ENCODE measurements at places on chromosomes 6 and 20. TPM values are rescaled to one million over a fixed set of nuclear protein-coding genes. Genes with fewer than 3 reads are reported as not detected.

DNA sequence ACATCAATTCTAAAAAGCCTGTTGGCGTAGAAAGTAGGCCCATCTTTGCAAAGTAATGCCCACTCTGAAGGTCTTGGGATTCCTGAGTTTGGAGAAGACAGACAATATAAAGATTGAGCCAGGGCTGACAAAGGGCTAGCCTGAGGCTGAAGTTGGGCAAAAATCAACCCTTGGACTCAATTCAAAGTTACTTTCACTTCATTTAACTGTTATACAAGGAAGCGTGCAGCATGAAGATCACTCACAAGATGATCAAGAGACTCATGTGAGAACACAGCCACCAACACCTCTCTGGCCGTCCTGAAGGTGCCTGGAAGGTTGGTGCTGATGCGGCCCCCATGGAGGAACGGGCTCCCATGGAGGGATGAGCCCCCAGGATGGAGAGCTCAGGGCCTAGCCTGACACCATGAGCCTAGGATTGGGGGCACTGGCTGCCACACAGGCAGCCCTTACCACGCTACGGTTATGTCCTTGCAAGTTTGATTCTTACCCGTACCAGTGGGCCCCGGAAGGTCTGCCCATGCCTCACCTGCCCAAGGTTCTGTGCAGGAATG, 26.6 kb downstream of the FOXC1 start:
- no peak for DNase-seq

GRCh38 chr6:160766657-160766988, 64.6 kb downstream of the PLG start:
- no peak for DNase-seq

- no peak for DNase-seq
Observed at GRCh38 chr6:166772518-166772917, 145.5 kb upstream of the RPS6KA2 start.

GRCh38 chr20:36823121-36823520, 49.6 kb upstream of the DSN1 start:
- DNase-seq = no peak

GRCh38 chr6:157761331-157761921, 61.6 kb upstream of the SNX9 start:
- DNase-seq = no peak

DNA sequence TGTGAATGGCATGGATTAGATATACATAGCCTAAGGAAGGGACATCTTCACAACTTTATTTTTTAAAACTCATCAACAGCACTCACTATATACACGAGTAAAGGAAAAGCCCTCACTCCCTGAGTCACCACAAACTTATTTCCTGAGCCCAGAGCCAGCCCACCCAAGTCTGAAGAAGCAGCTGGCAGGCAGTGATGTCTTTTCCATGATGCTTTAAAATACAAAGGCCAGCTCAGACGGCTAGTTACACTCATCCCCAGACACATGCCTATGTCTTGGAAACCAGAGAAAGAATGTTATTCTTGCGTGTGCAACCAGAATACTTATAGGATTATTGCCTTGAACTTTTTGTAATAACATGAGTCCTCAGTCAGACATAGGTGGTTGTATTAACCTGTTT, 114.4 kb downstream of the ADGRG6 start:
- DNase-seq = peak; percentile 48

GRCh38 chr20:32898729-32899128, 40.0 kb downstream of the EFCAB8 start:
- no peak for DNase-seq

DNA sequence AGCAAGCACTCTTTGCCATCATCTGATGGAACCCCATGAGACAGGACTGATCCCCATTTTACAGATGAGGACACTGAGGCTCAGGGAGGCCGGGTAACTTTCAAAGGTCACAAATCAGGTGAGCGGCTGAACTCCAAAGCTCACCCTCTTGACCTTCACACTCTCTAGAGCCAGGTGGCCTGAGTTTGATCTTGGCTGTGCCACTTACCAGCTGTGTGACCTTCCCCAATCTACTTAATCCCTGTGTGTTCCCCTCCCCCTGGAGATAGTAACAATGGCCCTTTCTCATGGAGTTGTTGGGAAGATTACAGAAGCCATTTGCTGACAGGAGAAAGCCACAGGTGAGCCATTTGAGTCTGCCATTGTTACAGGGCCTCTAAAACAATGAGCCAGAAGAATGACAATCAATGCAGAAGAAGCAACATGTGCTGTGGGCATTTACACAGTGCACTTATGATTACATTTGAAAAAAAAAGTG, 34.5 kb downstream of the BMP7 start:
- DNase-seq = no peak

DNA sequence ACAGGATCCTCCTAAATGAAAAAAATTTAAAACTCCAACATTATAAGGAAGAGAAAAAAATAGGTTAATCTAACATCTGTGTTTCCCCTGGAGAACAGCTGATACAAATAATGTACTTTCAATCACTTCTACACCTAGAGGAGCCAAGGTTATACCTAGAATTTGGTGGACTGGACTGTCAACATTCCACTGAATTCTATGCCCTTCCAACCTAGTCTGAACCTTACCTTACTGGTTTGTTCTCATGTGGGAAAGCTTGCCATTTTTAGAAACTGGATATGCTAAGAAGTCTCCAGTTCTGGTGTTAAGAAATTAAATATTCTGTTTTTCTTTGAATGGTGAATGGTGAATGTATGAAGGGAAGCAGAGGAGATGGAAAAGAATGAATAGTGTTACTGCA, 162.4 kb downstream of the DST start:
- no peak for DNase-seq

DNA sequence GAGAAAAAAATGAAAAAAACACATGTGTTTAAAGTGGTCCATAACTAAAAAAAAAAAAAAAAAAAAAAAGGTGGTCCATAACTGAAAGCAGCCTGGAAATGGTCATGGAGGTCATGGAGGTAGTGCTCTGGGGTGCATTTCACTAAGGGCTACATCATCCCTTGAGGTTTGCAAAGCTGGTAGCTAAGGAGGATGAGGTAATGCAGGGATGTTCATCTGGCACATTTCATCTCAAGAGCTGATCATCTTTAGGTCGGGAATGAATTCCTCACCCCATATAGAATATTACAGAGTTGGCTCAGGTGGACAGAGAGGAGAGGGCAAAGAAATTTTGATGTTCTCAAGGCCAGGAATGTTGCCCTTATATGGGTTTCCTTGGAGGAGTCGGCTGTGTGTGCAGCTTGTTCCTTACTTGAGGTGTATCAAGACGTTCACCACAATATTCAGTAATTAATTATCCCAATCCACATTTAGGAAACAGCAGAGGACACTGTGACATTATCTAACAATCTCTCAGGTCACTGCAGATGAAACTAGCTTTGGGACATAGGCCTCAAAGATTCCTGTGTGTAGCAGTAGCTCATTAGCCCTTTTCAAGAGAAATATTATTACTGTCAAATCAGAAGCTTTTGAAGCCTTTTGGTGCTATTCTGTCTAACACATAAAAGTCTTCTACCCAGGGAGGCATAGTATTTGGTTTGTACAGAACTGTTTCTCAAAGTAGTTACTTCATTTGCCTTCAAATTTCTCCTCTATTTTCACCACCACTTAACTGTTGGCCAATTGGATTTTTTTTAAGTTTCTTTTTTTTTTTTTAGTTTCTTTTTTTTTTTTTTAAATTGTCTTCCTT, 46.8 kb downstream of the CYP24A1 start:
- DNase-seq = no peak

- no peak for DNase-seq
Observed at GRCh38 chr6:170487707-170488329, 65.3 kb downstream of the PSMB1 start.

GRCh38 chr6:153172815-153173214, 41.7 kb upstream of the RGS17 start:
- no peak for DNase-seq

GRCh38 chr6:137430954-137431353, 63.2 kb downstream of the OLIG3 start:
- no peak for DNase-seq

SLC35F1 gene
- polyA plus RNA-seq = 1.5 TPM

LAMP5 gene
- polyA plus RNA-seq = 0.39 TPM

HLA-DQB1 gene
- polyA plus RNA-seq = 1.6 TPM

Data from forelimb muscle (tissue), 1 donor.